Breast epithelium (tissue), 4 donors: ENCODE measurements at places on chromosomes 2 and 18. TPM values are rescaled to one million over a fixed set of nuclear protein-coding genes. Genes with fewer than 3 reads are reported as not detected.

DNA sequence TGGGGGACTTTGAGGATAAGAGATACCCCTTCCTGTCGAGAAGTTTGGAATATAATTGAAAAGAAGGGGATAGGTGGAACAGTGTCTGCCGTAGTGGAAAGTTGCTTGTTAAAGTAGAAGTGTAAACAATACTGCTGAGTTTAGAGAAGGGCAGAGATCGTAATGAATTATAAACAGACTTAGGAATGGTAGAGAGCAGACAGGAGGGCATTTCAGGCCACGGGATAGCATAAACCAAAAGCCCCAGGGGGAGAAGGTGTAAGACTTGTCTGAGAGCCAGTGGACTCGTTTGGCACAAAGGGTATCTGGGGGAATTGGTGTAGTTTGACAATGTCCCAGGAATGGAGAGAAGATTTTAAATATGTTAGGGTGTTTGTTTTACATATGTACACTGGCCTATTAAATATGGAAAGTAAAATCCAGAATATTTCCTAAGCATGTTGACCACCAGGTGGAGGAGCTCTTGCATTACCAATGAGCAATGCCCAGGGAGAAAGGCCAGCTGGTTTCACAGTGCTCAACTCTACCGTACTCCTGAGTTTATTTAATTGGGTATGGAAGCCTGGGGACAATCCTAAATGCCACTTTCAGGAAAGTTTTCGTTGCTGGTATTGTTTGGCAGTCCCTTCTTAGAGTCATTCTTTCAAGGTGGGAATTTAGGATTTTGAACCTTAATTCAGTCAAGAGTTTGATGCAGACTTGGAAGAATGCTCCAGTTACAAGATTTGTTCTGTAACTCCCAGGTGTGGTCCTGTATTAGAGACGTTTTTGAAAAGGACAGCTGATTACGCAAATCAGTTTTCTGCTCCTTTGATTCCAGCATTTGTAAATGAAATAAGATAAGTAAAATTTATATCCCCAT, 7.5 kb downstream of the COPS8 start:
- H3K27ac ChIP-seq, result peak overlapping the region; percentile 46
- H3K4me1 ChIP-seq, result peaks cover 7% of the 10 kb centered on the region
- H3K36me3 ChIP-seq, result peaks cover 1% of the 10 kb centered on the region
- H3K27me3 ChIP-seq, result no peaks in the 10 kb centered on the region

GRCh38 chr18:63342206-63342605, 22.6 kb upstream of the BCL2 start:
- DNase-seq, result no peak
- peak overlapping the region; percentile 13 for H3K27ac ChIP-seq
- peaks cover 6% of the 10 kb centered on the region for H3K36me3 ChIP-seq

DNA sequence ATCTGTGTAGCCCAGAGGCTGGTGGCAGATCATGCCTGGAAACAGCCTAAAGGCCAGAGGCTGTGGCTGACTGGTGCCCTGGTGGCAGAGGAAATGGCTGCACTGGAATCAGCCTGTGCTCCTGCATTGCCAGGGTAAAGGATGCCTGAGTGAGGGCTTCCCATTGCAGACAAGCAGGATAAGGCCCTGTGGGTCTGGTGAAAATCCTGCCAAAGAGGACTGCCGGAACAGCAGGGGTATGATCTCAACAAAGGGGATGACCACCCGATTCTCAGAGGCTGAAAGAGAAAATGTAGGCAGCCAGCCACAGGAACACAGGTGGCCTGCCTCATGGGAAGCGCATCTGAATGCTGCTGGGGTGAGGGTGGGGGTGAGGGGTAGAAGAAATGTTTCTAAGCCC, 48.2 kb downstream of the FBXO48 start:
- no peaks in the 10 kb centered on the region for H3K36me3 ChIP-seq
- DNase-seq, result no peak
- no peak overlapping the region for H3K4me3 ChIP-seq
- H3K27me3 ChIP-seq, result no peaks in the 10 kb centered on the region
- no peaks in the 10 kb centered on the region for H3K4me1 ChIP-seq

GRCh38 chr2:53782676-53783075, 4.1 kb downstream of the ASB3 start:
- no peak overlapping the region for H3K27ac ChIP-seq
- H3K4me1 ChIP-seq, result peaks cover 3% of the 10 kb centered on the region
- DNase-seq, result no peak
- H3K4me3 ChIP-seq, result no peak overlapping the region

- no peak overlapping the region for H3K27ac ChIP-seq
- no peak for DNase-seq
- H3K4me1 ChIP-seq, result no peaks in the 10 kb centered on the region
- no peak overlapping the region for H3K4me3 ChIP-seq
- no peaks in the 10 kb centered on the region for H3K27me3 ChIP-seq
These were observed 1013.9 kb upstream of the GYPC start for GRCh38 chr2:125642032-125642431.

DNA sequence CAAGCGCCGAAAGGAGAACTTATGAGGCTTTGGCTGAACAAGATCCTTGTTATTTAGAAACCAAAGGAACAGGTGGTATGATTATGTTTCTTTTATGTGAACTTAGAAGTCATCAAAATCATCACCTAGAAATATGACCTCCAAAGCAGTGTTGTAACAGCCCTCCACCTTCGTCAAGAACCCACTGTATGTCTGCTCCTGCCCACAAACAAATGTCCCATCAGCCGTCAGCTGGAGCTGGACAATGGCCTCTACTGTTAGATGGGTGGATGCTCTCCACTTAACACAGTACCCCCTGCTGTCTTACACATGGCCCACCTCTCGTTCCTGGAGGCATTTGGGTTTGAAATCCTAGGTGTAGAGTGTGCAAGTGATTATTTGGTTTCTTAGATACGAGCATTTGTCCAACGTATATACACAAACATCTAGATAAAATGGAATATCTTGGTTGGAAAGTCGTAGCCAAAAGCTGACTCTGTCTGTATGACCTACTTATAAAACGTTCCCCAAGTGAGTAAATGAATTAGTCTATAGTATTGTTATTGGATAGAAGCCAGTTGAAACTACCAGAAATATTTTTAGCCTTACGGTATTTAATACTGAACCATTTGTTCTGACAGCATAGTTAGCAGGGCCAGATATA, 113.0 kb downstream of the CRIM1 start:
- H3K36me3 ChIP-seq, result peaks cover 9% of the 10 kb centered on the region
- DNase-seq, result no peak
- no peaks in the 10 kb centered on the region for H3K4me1 ChIP-seq
- no peak overlapping the region for H3K4me3 ChIP-seq
- no peaks in the 10 kb centered on the region for H3K27me3 ChIP-seq
- peak overlapping the region; percentile 46 for H3K27ac ChIP-seq

RMND5A gene
- 61.6 TPM for total RNA-seq

GRCh38 chr2:159084384-159085370, 116.2 kb downstream of the TANC1 start:
- DNase-seq, result no peak
- H3K36me3 ChIP-seq, result no peaks in the 10 kb centered on the region
- H3K27ac ChIP-seq, result peak overlapping the region; percentile 18
- peaks cover under 1% of the 10 kb centered on the region for H3K4me1 ChIP-seq

DNA sequence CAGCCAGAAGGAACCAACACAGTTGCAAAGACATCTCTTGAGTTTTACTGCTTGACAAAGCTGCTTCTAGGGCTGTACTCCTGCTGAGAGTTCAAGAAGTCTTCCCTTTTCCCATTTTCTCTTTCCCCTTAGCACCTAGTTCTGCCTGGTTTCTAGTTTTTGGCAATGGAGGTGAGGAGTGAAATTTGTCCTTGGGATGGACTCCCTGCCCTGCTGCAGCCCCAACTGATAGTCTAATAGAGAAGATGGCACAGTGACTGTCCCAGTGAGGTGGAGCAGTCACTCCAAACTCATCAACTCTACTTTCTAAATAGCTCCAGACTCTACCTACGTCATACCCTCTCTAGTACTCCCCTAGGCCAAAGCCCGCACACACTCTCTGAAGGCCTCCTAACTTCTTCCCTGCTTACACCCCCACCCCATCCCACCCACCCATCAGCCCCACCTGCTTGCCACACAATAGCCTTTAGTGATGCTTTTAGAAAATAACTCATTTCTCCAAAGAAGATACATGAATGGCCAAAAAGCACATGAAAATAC, 164.4 kb downstream of the DDX1 start:
- DNase-seq, result no peak
- H3K27me3 ChIP-seq, result no peaks in the 10 kb centered on the region
- no peaks in the 10 kb centered on the region for H3K36me3 ChIP-seq
- no peak overlapping the region for H3K27ac ChIP-seq
- H3K4me1 ChIP-seq, result no peaks in the 10 kb centered on the region
